ENCODE measurements at places on chromosomes 4 and X.

- DNase-seq = peak; percentile 62
Measured at GRCh38 chrX:24149351-24150050, at the start of gene ZFX. Gene ZFX (plus strand): TSS chrX:24149729. CDS start chrX:24172743, 23,014 bp downstream.

- no peak for DNase-seq
Measured at GRCh38 chr4:3641501-3641900, 109.3 kb upstream of the LRPAP1 start.

- DNase-seq = no peak
Measured at GRCh38 chr4:172042714-172043114, 229.5 kb downstream of the GALNTL6 start.

DNA sequence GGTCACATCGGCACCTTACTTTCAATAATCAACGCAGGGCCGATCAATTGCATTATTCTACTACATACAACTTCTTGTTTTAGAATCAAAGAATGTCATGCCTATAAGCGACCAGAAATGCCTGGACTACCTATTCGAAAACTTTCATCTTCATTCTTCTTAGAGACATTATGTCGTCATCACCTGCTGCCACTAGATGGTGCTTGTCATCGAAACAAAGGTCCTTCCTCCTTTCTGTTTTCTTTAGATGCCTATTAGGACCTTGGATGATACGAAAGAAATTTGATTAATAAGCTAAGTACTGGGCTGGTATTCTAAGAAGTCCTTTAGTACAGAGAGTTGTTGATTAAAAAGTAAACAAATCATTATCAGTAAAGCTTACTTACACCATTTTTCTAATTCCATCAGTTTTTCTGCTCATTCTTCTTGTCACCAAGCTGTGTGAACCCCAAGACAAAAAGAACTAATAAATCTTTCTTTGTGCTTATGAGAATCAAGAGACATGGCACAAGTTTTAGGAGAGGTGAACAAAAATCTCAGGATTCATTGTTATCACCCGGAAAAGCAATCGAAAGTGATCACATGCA lies 154.5 kb upstream of the SLC4A4 start:
- peak; percentile 64 for DNase-seq

GRCh38 chr4:10629394-10629793 lies 55.2 kb downstream of the CLNK start:
- DNase-seq = no peak

DNA sequence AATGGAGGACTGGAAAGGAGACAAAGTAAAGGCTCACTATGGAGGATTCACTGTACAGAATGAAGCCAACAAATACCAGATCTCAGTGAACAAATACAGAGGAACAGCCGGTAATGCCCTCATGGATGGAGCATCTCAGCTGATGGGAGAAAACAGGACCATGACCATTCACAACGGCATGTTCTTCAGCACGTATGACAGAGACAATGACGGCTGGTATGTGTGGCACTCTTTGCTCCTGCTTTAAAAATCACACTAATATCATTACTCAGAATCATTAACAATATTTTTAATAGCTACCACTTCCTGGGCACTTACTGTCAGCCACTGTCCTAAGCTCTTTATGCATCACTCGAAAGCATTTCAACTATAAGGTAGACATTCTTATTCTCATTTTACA lies 6.8 kb downstream of the FGB start:
- no peak for DNase-seq

- no peak for DNase-seq
Measured at GRCh38 chrX:16705370-16705769, 7.1 kb downstream of the CTPS2 start.

DNA sequence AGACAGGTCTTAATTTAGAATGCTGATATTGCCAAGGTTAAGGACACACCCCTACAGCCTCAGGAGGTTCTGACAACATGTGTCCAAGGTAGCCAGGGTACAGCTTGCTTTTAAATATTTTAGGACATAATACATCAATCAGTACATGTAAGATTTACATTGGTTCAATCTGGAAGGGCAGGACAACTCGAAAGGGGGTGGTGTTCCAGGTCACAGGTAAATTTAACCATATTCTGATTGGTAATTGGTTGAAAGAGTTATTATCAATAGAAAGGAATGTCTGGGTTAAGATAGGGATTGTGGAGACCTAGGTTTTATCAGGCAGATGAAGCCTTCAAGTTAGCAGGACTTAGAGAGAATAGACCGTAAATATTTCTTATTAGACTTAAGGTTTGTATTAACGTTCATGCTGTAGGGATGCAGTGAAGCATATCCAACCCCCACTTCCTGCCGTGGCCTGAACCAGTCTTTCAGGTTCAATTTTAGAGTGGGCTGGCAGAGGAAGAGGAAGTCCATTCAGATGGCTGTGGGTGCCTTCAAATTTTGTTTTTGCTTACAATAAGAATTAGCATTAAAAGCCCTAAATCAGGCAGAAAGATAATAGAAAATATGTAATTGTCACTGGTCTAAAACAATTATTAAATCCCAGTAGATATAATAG lies 136.5 kb upstream of the GALNTL6 start:
- DNase-seq = no peak

DNA sequence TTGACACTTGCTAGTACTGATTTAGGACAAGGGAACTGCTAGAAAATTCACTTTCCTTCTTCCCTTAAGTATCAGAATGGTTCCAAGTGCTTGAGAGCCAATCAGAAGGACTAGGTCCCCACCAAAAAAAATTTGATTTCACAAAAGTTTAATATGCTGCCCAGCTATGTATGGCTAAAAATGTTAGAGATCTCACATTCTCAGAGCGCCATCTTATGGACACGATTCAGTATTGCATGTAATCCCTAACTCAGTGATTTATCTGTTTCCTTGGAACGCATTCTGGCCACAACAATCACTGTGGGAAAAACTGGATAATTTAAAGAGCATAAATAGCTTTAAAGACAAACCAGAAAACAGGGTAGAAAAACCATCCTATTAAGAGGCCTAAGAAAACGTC lies 255.1 kb upstream of the GPC4 start:
- peak; percentile 37 for DNase-seq

DNA sequence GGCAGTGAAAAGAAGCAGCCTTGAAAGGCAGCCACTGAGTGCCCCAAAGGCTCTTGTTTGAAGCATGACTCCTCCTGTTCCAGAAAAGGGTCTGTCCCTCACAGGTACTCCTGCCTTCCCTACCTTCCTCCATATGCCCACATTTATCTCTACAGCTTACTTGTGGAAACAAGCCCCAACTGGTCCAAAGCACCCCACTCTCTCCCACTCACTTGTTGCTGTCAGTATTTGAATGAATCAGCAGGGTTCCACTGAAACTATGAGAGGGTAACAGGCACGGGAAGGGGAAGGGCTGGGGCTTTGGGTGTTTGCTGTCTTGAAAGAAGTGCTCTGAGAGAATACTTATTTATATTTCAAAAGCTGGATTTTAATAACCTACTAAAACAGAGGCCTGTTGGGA lies 34.9 kb downstream of the GPR143 start:
- no peak for DNase-seq

- DNase-seq = no peak
Measured at GRCh38 chr4:62130637-62131036, 930.5 kb downstream of the ADGRL3 start.

- DNase-seq = peak; percentile 30
Measured at GRCh38 chrX:53445977-53446376, 11.8 kb upstream of the HSD17B10 start.

DNA sequence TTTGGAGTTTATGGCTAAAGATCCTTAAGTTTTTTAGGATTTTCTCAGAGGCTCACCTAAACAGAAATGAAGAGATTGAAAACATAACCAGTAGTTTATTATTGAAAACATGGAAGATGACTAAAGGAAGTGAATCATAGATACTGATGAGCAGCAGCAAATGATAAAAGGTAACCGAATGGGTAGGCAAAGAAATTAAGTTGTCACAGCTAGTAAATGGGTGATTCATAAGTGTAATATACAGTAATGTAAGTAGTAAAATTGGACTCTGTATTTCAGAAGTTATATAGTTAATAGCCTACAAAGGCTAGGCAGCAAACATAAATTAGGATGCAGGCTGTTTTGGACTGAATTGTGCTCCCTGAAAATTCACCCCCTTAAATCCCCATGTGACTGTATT lies 59.0 kb upstream of the ADGRA3 start:
- no peak for DNase-seq

- DNase-seq = peak; percentile 53
Measured at GRCh38 chr4:19791422-19792123, 460.1 kb upstream of the SLIT2 start.

DNA sequence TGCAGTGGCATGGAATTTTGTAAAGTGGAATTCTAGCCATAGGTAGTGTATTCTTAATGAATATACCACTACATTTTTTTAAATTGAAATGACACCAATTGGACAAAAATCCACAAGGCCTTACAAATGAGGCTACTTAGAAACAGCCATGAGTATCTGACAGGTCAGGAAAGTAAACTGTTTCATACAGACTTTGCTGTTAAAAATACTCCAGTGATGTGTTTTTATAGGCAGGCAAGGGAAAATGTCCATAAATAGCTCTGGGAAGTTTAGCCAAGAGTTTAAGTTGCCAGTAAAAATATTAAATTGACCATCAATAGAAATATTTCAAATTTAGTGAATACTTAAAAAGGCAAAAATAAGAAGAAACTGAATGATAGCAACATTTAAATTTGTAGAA lies 41.8 kb upstream of the PDLIM5 start:
- DNase-seq = peak; percentile 62

DNA sequence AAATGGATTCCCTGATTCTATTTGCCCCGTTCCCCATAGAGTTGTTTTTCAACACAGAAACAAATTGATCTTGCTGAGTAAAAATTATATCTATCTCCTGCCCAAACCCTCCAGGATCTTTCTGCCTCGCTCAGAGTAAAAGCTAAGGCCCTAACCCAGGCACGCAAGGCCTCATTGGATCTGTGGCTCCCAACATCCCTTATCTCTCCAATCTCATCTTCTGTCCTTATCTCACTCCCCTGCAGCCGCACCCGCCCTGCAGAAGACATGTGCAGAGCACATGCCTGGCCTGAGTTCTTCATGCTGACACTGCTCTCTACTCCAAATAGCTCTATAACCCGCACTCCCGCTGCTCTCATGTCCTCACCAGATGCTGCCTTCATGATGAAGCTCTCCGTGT lies 543.8 kb upstream of the ZFP42 start:
- DNase-seq = no peak

DNA sequence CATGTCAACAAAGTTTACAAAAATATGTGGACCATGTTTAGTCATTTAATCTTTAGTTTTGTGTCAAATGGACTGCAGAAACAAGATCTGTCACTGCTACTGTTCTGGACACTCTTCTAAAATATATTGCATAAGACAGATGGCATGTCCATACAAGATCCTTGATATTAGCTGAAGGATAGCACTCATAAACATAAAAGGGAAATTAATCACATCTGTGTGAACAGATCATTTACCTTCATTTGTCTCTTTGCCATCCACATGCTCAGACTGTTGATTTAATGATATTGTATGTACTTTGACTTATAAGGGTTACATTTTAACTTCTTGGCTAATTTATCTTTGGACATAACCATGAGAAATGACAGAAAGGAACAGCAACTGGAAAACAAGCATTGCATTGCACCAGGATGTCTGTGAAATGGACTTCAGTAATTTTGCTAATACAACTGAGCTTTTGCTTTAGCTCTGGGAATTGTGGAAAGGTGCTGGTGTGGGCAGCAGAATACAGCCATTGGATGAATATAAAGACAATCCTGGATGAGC lies at the start of gene UGT2B7:
Gene UGT2B7, plus strand, starts transcription at position 364 of the 546 bp plus-strand sequence. Its CDS starts 47 bp downstream, at position 411.
- DNase-seq = no peak

DNA sequence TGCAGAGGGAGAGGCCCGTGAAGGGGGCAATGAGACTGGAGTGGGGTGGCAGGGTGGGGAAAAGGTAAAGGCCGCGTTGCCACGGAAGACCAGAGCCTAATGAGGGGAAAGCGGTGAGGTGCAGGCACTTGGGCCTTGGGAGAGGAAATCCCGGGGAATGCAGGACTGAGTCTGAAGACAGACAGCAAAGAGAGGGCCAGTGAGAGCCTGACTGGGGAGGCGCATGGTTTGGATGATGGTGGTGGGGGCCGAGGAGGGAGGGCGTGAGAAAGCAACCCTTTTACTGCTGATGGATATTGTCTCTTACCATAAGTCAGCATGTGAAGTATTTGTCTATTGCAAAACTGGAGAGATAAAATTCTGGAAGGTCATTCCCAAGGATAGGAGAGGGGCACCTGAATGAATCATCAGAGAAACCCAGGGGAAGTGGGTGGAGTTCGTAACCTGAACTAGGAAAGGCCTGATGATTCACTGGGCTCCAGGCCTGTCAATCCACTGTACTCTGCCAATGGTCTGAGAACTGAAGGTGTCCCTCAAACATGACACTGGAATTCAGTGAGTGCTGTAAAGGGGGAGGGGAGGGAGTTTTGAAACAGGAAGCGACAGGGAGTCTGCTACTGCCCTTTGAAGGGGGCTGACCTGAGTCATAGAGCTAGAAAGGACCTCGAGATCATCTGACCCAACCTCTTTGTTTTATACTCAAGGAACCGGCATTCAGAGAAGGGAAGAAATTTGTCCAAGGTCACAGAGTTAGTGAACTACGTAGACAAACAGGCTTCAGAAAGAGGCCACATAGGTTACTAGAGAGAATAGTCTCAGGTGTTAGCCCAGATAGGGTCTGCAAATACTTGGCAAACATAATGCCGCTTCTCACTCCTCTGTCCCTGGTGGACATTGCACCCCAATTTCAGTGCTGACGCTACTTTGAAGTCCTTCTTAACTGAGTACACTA lies 52.2 kb downstream of the NALF2 start:
- peak; percentile 33 for DNase-seq

- no peak for DNase-seq
Measured at GRCh38 chr4:6702761-6703160, 6.9 kb downstream of the MRFAP1L1 start.

DNA sequence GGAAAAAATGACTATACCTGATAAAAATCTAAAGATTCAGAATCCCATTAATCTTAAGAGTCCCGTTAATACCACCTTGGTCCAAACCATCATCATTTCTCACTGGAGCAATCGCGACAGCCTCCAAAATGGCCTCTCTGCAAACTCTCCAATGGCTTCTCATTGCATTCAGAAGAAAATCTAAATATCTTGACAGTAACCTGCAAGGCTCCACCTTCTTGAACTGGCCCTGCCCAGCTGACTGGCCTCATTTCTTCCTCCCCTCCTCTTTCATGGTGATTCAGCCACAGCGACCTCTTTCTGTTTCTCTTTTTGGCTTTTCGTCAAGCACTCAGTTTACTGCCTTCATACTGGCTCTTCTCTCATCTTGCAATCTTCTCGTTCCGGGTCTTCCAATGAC lies 56.2 kb upstream of the GPRIN3 start:
- no peak for DNase-seq

DNA sequence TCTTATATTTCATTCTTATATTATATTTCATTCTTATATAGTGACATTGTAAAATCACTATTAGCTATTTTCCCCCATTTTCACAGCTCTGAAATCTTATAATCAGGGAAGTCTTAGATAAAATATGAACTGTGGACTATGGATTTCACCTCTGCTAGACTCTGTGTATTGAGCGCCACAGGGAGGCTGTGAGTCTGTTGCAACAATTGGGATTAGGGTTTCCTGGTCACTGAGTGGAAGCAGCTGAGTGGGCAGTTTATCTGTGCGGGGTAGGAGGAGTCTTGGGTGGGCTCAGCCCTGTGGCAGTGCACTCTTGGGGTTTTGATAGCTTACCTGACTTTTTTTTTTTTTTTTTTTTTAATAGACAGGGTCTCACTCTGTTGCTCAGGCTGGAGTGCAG lies 249.5 kb downstream of the PTTG2 start:
- no peak for DNase-seq

Measured in fibroblast of skin of back (primary cell).